ENCODE measurements at places on chromosomes 3 and 15.
A peak's percentile ranks its signal among the peaks of the same experiment; 100 is the strongest.

DNA sequence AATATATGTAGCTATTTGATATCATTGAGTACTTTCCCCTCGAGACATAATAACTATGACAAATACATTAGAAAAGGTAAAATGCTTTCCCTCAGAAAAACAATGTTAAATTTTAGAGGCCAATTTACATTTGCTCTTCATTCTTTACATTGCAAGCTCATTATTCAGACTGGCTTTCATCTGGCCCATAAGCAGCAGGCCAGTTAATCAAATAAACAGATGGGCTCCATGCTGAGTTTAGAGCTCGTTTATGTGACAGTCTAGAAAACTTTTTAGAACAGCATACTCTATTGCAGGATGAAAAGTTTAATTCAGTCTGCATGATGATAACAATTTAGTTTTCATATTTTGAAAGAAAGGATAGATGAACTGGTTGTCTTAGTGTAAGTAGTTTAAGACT, 150.6 kb downstream of the DUT start:
- no peak for DNase-seq

DNA sequence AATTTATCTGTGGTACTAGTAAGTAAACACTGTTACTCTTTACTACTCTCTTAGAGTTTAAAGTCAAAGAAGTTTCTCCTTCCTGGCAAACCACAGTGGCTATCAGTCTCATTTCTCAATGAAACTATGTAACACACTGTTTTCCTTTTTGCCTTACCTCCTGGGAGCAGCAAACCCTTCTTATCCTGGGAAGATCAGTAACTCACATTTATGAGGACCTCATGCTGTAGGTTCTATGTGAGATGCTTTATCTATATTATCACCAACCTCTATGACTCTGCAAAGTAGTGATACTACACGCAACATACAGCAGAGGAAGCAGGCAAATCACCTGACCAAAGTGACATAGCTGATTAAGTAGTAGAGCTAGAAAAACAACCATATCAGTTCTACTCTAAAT, 35.3 kb downstream of the PBRM1 start:
- no peak for DNase-seq

DNA sequence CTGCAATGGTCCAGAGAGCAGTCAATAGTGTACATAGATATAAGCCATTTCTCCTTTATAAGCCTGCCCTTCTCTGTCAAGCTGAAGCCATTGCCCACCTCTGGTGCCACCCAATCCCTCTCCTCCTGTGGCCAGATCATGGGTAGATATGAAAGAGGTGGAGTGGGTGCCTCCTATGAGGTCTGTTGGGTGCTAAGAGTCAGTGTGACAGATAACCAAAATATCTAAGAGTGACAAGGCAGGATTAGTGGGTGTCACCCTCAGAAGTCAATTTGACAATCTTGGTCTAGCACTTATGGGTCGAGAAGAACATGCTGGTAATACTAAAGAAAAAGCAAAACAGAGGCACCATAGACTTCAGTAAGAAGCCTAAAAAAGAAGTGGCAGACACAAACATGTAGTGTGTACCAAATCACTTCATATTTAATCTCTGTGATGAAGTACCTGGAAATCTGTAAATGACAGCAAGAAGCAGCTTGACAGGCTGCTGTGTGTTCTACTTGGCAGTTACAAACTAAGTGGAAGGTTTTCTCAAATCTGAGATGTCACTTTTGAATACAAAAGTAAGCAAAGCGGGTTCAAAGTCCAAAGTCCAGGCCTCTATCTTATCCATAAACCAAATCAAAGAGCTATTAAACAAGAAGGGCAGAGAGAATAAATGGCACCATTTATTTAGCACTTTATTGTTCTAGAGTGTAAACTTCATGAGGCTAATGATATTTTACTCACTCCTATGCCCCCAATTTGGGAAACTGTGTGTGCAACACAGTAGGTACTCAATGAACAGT, 118.9 kb upstream of the EOMES start:
- DNase-seq: no peak

DNA sequence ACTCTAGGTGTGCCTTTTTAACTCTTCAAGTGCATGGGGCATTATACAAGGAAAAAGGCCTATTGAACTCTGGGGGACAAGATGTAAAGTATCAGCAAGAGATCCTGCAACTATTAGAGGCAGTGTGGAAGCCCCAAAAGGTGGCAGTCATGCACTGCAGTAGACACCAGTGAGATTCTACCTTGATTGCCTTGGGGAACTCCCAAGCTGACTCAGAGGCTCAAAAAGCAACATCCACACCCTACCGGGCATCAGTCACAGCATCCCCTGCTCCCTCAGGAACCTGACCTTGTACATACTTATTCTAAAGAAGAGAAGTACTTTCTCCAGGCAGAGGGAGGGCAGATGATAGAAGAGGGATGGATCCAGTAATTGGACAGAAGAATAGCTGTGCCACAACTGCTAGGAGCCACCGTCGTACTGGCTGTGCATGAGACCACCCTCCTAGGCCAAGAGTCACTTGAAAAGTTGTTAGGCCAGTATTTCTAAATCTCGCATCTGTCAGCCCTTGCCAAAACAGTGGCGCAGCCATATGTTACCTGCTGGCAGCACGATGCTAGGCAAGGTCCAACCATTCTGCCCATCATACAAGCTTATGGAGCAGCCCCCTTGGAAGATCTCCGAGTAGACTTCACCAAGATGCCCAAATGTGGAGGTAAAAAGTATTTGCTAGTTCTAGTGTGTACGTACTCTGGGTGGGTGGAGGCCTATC, 523.1 kb upstream of the FRG2C start:
- no peak for DNase-seq

- DNase-seq: no peak
These were observed 26.7 kb downstream of the SYNM start for GRCh38 chr15:99131441-99132023.

- DNase-seq: no peak
These were observed 16.7 kb upstream of the BFSP2 start for GRCh38 chr3:133383175-133383574.

DNA sequence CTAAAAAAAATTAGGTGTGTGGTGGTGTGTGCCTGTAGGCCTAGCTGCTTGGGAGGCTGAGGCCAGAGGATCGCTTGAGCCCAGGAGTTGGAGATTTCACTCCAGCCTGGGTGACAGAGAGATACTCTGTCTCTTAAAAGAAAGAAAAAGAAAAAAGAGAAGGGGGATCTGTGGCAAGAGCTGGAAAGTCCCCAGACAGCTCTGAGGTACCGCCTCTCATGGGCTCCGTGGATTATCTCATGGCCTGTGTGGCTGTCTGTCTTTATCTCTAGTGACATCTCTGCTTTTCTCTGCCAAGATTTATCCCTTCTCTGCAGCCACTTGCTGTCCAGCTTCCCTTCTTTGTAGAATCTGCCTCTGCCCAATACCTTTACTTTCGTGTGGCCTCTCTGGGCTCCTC, 5.7 kb downstream of the EXOSC7 start:
- no peak for DNase-seq

DNA sequence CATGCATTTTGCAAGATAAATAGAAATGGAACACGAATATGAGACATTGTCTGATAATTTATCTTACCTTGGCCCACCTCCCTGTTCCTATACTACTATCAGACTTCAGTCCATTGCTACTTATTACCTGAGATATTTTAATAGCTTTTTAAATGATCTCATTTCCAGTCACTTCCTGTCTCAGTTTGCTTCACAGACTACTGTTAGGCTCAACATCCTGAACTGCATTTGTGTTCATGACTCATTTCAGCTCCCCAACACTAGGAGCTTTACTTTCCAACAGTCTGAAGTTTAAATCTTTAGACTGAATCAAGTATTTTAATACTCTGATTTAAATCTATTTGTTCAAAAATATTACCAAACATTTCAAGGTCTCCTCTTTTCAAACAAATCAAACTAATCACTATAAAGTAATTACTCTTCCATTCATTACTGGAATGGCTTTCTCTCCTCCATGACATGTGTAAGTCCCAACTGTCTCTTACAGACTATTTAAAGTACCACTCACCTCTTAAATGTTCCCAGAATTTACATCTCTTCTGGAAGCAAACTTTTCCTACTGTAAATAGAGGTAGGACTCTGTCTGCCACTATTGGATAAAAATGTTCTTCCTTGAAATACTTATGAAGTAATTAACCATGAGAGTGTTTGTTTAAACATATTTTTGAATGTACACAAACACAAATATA, 1277.6 kb downstream of the ZPLD1 start:
- peak; percentile 47 for DNase-seq

- DNase-seq: peak; percentile 20
These were observed 26.2 kb upstream of the ANXA2 start for GRCh38 chr15:60424006-60424405.
